ENCODE measurements at places on chromosomes 1 and 21.

DNA sequence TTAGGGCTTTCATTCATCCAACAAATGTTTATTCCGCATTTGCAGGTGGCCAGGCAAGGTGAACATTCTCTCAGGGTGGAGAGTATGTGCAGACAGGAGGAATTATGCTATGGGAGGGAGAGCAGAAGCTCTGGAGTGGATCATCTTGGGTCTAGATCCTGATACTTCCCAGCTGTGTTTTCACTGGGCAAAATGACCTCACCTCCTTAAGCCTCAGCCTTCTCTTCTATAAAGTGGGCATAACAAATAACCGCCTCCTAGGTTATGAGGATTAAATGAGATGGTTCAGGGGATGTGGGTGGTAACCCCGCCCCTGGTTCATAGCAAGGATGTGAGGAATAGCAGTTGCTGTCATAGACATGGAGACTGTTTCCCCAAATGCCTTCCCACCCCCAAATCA is 1.7 kb upstream of the TMEM51 start:
- no peak for DNase-seq

GRCh38 chr1:155117610-155118009 is 10.1 kb upstream of the EFNA1 start:
- no peak for DNase-seq

DNA sequence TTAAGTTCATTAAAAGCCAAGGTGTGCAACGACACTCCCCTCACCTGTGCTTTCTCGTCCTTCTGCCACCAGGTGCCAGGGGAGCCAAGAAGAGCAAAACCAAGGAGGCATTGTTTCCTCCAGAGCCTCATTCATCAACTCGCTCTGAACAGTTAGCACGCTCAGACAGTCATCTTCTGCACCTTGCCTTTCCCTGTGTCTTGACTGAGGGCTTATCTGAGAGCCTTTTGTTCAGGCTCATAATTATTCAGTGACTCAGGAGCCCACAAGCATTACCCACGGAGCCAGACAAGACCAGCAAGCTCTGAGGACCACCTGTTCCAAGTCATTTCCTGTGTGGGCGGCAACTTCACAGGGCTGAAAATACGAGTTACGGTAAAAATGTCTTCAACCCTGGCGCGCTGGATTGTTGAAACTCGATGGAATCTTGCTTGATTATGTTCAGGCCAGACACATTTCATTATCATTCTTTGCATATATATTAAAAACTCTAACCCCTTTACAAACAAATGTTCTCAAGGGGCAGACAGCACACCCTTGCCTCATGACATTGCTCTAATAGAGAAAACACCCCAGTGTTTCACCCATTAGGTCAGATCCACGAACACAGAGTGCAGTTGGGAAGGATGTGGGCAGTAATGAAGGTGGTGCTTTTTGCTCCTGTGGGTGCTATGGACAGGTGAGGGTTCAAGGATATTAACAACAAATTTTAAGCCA is 89.7 kb upstream of the RUNX1 start:
- DNase-seq, result peak; percentile 33

GRCh38 chr1:230299191-230300006 is 126.7 kb downstream of the PGBD5 start:
- peak; percentile 20 for DNase-seq

GRCh38 chr1:108082001-108082400 is 117.0 kb upstream of the VAV3 start:
- DNase-seq, result peak; percentile 14

DNA sequence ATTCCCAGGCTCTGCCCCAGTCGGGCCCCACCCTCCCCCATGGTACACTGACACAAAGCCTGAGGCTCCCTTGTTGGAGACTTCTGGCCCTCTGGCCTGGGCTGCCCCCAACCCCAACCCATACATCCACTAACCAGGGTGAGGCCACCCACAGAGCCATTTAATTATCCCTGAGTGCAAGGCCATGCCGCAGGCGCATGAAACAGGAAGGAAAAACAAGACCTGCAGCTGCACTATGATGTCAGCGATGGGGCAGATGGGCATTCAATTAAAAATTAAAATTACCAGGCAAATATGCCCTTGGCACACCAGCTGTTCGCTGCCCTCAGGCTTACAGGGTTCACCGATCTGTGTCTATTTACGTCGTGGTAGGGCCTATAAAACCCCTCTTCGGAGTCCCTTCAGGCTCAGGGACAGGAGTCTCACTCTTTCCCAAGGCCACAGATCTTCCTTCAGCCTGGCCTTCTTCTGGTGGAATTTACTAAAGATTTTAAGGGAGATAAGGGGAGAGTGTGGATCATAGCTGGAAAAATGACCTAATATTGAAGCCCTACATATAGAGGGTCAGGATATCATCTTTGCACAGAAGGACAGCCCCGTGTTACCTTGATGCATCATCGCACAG is 29.6 kb upstream of the RGS16 start:
- no peak for DNase-seq

DNA sequence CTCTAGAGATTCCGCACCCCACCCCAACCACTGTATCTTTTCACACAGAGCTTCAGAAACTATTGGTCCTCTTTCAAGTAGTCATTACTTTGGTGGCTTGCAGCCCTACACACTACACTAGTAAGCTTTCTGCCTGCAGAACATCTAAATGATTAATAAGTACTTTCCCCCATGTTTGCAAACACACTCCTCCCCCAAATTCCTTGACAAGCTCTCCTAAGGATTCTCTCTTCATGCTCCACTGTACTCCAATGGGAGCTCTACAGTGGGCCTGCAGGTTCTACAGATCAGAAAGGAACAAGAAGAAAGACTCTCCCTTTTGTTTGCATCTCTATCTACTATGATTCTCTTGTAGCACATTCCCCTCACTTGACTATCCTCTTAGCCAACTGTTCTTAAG is 16.3 kb upstream of the NUF2 start:
- DNase-seq, result no peak

GRCh38 chr1:209219791-209220524 is 363.6 kb upstream of the CAMK1G start:
- DNase-seq, result peak; percentile 65

- no peak for DNase-seq
Measured at GRCh38 chr1:112251766-112252506, 144.1 kb upstream of the CTTNBP2NL start.

GRCh38 chr1:89407360-89407759 is 43.5 kb downstream of the GBP6 start:
- no peak for DNase-seq

DNA sequence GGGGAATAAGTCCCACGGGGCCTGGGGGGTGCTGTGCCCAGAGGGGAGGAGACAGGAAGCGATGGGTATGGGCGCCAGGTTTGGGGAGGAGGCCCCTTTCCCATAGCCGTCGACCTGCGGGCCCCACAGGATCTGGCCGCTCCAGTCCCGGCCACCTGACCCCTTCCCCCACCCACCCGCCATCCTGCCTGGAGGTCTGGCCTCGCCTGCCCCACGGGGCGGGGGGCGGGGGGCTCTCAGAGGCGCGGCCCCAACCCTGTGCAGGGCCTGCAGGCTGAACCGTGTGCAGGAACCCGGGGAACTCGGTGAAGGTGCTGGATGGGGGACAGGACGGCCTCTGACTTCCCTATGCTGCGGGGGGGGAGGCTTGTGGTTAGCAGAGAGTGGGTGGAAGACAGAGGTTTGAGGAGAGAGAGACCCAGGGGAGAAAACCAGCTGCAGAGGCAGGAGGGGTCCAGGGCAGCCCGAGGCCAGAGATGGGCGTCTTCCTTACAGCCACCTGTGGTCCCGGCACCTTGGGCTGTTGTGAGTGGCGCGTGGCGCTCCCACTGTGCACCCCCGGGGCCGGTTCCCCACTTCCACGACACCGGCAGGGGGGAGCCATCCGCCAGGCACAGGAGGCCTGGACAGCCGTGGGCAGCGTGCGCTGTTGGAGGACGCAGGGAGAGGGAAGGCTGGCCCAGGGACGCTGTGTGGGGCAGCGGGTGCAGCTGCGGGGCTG is 2.5 kb upstream of the TNFRSF18 start:
- peak; percentile 50 for DNase-seq

DNA sequence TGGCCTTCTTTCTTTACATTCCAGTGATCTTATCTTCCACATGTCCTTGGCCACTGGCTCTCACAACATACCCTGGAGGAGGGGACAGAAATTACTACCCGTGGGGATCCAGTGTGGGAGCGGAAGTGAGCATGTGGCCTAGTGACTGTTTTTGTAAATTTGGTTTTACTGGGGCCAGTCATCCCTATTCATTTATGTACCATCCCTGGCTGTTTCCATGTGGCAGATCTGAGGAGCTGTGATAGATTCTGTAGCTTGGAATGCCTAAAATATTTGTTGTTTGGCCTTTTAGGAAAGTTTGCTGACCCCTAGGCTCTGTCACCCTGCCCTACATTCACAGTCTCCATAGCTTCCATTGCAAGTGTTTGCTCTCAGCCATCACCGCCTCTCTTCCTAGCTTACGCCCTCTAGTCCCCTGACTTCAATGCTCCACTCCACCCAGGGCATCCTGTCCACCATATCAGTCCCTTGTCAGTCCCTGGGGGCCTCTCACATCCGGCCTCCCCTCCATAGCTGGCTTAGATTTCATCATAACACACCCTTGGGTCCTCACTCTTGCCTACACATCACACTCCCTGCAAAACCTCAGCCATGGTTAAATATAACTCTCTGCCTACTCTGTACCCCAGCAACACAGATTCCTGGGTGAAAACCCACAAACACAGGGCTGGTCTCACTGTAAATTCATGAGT is 25.8 kb downstream of the DHCR24 start:
- no peak for DNase-seq

DNA sequence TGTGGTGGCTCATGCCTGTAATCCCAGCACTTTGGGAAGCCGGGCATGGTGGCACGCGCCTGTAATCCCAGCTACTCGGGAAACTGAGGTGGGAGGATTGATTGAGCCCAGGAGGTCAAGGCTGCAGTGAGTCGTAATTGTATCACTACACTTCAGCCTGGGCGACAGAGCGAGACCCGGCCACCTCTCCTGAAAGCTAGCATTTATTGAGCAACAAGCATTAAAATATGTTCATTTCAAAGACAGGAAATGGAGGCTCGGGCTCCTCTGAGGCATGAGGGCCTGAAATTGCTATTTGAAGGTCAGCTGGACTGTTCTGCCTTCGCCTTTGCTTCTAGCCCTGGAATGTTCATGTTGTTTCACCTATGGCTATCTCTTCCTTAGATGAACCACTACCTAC is 34.5 kb downstream of the SPATA21 start:
- DNase-seq, result no peak

GRCh38 chr1:42043811-42044210 is 109.4 kb upstream of the GUCA2B start:
- DNase-seq, result no peak

DNA sequence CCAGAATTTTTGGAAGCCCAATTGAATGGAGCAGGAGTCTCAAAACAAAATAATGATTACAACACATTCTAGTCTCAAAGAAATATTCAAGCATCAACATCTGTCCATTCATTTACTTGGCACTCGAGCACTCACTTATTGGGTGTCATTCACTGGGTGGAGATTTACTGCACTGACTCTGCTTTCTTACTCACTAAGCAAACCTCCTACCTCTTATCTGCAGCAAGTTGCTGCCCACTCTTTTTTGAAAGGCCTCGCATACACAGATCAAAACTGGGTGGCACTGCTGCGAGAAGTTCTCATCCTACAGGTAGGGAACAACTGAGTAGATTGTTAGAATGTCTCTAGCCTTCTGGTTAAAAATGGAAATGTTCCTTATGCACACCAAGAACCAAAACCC is 18.0 kb downstream of the RHBDL2 start:
- DNase-seq, result no peak

DNA sequence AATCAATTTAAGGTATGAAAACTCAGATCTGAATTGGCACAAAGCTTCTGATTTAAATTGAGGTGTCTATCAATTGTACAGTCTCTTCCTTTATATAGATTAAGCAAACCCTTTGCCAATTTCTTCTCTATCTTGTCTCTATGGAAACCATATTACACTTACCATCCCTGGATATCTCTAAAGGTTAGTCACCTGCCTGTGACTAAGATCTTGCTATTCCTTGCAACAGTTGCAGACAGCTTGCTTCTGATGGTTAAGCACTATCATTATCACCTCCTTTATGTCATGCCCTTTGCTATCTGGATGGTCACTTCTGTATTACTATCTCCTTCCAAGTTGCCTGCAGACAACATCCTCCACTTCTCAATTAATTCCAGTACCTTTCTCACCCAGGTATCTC is 998.6 kb upstream of the B3GALT2 start:
- DNase-seq, result no peak

GRCh38 chr1:66833112-66833511 is 32.0 kb upstream of the INSL5 start:
- no peak for DNase-seq

DNA sequence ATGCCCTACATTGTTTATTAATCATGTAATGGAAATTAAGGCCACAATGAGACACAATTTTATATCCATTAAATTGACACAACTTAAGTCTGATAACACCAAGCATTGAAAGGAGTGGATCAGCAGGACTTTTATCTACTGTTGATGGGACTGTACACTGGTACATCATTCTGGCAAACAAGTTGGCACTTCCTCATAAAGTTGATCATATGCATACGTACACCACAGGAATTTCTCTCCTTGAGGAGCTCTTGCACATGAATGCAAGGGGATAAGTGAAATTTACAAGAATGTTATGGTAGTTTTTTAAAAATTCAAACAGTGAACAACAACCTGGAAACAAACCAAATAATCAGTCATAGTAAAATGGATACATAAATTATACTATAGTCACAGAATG is 20.1 kb downstream of the RAVER2 start:
- DNase-seq, result no peak

- DNase-seq, result no peak
Measured at GRCh38 chr1:95723346-95723745, 489.3 kb downstream of the RWDD3 start.

DNA sequence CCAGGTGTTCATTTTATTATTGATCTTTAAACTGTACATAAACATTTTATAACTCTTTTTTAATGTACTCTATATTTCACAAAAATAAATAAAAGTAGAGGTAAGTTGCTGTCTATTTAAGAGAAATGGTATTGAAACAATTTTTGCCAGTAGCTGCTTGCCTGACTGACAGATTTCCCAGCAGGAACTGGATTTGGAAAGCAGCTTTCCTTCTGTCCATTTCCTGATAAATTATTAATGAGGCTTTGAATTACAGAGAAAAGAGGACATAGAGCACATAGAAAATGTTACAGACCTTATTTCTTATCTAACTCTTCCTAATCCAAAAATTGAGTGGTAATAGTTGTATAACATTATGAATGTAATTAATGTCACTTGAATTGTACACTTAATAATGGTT is 79.7 kb upstream of the BCL10 start:
- no peak for DNase-seq

All from muscle of leg (tissue), 16 donors.